ENCODE measurements at places on chromosomes 4 and X.
A peak's percentile ranks its signal among the peaks of the same experiment; 100 is the strongest.

- DNase-seq = no peak
Measured at GRCh38 chr4:142230991-142231390, 594.6 kb downstream of the IL15 start.

DNA sequence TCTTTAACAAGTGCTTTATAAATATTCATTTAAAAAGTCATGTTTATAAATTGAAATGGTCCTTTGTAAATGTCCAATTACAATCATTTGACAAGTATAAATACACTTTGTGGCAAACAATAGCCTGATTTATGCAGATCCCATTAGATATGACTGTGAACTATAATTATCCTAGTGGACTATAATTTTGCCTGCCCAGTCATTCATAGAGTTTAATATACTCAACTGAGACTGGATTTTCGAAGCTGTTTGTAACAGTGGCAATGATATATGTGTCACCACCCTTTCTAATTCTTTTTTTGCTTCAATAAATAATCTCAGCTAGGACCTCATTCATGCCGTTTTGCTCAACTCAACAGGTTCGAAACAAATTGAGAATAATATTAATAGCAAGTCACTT, 732.0 kb downstream of the PCDH18 start:
- no peak for DNase-seq

DNA sequence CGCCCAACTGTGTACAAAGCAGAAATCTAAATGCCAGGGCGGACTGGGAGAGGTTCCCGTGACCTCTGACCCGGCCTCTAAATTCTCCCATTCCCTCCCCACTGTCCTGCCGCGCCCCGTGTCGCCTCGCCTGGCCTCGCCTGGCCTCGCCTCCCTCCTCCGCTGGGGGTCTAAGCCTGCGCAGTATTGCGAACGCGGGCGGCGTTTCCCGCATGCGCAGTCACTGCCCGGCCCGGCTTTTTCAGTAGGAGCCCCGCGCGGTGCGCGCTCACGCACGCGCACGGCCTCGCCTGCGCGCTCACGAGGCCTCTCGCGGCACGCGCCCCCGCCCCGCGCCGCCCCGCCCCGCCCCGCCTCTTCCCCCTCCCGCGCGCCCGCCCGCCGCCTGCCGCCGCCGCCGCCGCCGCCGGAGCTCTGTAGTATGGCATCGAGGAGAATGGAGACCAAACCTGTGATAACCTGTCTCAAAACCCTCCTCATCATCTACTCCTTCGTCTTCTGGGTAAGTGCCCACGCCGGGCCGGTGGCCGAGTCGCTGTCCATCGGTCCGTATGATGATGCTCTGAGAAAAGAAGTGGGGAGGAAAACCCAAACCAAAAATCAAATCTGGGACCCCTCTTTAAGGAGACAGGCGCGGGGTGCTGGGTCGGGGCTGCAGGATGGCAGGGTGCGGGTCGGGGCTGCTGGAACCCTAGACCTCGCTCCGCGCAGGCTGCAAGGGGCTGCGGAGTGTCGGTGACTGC, at the start of gene TSPAN7:
Gene TSPAN7, plus strand, starts transcription at position 417 of the 743 bp plus-strand sequence. Its CDS starts 5 bp downstream, at position 422.
- peak; percentile 71 for DNase-seq

DNA sequence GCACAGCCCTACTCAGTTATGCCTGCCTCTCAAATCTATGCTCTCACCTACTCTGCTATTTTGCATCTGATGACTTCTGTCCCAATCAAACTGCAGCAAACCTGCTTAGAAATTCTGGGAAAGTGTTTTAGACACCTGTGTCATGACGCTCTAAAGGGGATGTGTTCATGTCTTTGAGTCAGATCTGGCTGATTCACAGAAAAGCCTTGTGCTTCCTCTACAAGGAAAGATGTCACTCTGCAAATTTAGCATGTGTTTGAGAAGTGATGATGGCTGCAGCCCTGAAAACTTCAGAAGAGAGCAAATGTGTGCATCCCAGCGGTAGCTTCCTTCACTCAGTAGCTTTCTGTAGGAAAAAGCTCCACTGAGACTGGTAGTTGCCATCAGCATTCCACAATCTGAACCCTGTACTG, 235.4 kb downstream of the MGST2 start:
- no peak for DNase-seq

GRCh38 chr4:89539374-89539773, 231.8 kb upstream of the GPRIN3 start:
- DNase-seq = no peak

GRCh38 chrX:106731590-106731989, 5.1 kb downstream of the RNF128 start:
- DNase-seq = no peak

- no peak for DNase-seq
Measured at GRCh38 chr4:151628001-151628608, 132.7 kb downstream of the GATB start.

GRCh38 chr4:22031423-22031822, 82.9 kb upstream of the KCNIP4 start:
- DNase-seq = no peak

DNA sequence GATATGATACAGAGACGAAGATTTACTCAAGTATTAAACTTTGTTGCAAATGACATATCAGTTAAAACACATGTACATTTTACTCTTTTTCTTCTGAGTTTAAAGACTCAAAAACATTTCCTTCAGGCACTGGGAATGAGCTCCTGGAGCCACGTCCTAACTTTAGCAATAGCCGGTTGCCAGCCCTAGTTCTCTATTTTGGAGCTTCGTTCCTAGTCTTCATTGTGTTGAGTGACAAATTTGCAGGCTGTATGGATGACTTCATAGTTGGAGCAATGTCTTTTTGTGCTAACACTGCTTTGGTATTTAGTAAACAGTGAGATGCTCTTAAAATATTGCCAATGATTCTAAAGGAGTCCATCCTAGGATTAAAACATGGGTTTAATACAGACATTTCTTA, 190.9 kb downstream of the FAT4 start:
- DNase-seq = no peak

DNA sequence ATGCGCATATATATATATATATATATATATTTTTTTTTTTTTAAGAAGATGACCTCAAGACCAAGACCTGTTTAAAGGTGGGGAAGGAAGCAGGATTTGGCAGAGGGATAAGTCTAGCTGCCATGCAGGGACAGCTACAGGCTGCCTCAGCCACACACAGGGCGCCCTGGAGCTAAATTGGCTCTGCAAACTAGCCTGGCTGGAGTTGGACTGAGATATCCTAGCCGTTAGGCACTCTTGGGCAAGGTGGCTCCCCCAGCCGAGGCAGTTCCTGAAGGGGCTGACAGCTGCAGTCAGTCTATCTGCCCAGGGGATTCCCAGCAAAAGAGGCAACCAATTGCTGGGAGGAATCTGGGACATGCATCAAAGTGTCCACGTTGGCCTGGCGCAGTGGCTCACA, 21.9 kb downstream of the TRIML1 start:
- no peak for DNase-seq

- DNase-seq = no peak
Measured at GRCh38 chr4:114926583-114926982, 186.8 kb downstream of the NDST4 start.

GRCh38 chr4:171542640-171543039, 270.6 kb upstream of the GALNTL6 start:
- no peak for DNase-seq

DNA sequence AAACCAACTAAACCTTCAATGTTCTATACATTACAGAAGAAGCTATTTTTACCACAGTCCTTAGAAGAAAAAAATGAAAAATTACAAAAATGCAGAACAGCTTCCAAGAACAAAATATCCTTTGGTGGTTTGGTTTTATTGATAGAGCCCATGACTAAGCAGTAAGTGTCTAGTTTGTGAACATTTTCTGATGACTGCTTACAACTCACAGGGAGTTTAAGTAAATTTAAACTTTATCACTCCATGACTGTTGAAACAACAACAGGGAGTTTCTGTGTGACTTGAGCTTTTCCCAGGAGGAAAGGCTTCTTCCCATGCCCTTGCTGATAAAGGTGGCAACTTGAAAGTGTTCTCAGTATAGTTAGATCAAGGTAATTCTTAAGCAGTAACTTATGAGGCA, 2.9 kb downstream of the PF4 start:
- DNase-seq = no peak

DNA sequence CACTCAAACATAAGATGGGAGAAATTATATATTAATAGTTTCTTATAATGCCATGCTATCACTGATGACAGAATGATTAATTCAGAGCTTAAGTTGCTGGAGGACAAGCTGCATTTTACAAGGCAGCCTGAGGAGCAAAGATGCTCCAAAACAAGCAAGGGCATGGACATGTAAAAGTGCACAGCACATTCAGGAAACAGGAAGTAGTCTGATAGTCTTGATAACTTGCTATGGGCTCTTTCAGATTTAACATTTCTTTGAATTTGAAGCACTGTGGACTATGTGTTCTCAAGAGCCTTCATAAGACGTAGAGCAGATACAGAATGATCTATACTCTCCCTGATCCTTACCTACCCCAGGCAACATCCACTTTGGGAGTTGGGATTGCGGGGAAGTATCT, 50.0 kb downstream of the AMMECR1 start:
- no peak for DNase-seq

- no peak for DNase-seq
Measured at GRCh38 chr4:181477591-181477990, 765.6 kb upstream of the TENM3 start.

DNA sequence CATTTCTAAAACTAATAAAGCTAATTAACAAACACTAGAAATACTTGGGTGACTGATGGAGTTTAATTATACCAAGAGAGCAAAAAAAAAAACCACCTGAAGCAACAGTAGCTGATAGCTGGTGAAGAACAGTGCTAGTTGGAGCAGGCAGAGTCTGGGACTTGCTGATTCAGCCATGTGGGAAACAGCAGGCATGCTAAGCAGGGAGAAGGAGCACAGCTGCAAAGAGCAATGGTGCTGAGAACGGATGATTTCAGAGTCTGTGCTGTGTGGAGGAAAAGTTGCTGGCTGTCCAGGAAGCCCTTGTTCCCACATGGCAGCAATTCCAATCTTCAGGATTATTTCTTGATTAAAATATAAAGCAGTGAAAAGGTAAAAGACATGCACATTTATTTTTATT, 68.8 kb downstream of the NPY1R start:
- no peak for DNase-seq

DNA sequence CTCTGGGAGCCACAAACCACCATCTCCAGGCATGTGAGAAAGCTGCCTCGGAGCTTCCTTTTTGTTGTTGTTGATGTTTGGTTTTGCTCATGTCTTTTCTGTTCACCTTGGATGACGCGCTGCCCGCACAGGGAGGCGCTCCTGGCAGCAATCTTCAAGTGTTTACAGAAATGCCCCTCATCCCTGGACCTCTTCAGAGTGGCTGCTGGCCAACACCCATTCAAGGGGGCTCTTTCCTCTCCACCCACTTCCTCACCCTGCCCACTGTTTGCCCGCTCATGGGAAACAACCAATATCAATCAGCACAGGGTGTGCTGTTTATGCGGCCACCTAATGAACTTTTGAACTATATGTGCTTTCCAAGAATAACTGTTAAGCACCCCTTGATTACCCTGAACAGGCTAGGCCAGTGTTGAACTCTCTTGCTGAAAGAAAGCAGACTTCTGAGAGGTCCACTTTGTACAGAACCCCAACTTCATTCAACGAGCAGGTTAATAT, 355.1 kb upstream of the CLNK start:
- no peak for DNase-seq

GRCh38 chr4:80202190-80202711, 4.9 kb downstream of the PRDM8 start:
- DNase-seq = peak; percentile 65

- DNase-seq = no peak
Measured at GRCh38 chr4:117474987-117475386, 389.6 kb upstream of the TRAM1L1 start.

DNA sequence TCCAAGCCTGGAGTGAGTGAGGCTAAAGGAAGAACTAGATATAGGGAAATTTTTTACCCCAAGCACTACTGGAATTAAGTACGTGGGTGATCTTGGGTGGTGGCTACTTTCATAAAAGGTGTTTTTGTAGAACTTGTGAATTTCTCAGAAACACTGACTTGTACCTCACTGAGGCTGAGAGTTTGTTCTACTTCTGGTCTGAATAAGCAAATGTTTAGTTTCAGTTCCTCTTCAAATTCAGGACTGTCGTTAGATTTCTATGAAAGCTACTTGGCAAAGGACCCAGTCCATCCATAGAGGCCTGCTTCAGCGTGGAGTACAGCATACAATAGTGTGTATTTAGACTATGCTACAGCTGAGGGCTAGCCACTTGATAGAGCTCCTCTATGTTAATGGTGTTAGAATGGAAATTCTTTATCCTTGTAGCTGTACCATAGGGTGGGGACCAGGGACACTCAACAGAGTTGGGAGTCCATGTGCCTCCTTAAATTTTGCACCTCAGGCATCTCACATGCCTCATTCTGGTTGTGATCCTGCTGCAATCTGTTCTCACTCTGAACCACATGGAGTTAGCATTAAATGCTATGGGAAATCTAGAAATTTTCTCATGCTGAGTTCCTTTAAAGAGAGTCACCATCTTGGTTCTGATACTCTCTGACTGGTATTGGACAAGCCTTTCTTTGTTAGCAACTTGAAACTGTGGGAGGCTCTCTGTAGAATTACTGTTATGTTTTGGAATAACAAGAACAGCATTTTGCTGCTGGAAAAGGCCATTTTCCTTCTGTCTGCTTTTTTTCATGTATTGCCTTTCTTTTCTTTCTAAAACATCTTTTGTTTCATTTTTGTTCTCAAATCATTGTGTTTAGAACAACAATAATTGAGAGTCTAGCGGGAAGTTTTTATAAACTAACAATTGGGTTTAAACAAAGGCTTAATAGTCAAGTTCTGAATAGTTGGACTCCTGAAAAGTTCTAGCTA, 86.8 kb downstream of the PDGFRA start:
- no peak for DNase-seq

- DNase-seq = no peak
Measured at GRCh38 chr4:8260656-8261111, 8.9 kb upstream of the HTRA3 start.

GRCh38 chr4:5780831-5781480, 70.0 kb downstream of the EVC start:
- DNase-seq = no peak

- no peak for DNase-seq
Measured at GRCh38 chr4:81684352-81684751, 212.6 kb upstream of the RASGEF1B start.

DNA sequence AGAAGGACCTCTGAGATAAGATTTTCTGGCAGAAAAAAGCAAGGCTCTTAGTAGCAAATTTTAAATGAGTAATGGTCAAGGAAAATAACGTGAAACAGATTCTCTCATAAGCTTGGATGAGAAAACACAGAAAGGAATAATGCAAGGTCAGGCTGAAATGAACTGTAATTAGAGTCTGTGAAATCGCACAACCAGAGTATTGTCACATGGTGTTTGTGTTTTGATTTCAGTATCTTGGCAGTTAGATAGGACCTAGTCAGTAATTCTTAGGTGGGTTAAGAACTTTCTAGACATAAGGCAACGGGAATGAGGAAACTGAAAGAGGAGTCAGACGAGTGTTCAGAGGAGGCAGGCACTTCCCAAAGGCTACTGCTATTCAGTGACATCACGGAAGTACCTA, 34.6 kb downstream of the LIMCH1 start:
- DNase-seq = no peak

GRCh38 chrX:101759000-101759399, 99.3 kb upstream of the ARMCX2 start:
- DNase-seq = no peak

DNA sequence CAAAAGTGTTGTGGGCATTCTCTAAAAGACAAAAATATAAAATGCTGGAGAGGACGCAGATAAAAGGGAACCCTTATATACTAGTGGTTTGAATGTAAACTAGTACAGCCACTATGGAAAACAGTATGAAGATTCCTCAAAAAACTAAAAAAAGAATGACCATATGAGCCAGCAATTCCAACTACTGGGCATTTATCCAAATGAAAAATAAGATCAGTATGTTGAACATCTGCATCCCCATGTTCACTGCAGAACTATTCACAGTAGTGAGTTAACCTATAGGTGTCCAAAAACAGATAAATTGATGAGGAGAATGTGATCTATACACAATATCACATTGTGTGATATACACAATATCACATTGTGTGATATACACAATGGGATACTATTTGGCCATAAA, 1615.3 kb downstream of the PCDH18 start:
- DNase-seq = no peak

Measured in stimulated activated CD4-positive, alpha-beta T cell treated with anti-CD3 and anti-CD28 coated beads, TNF-alpha, amount 100 ng/mL, for 4 hours (primary cell).